Suprapubic skin (tissue), 4 donors: ENCODE measurements at places on chromosomes 5 and 9.

DNA sequence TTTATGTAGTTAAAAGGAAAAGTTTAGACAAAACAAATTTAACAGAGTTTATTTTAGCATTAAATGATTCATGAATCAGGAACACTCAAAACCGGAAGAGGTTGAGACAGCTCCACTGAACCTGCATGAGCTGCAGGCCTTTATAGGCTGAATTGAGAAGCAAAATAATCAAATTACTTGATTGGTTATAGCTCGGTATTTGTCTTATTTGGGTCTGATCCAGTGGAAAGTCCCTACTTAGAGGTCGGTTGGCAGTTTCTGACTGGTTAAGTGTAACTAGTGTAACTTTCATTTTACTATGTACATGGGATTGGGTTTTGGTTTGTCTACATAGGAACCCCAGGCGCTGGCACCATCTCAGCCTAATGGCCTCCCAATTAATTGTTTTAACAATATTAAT is 74.1 kb upstream of the PIK3R1 start:
- DNase-seq, result no peak

GRCh38 chr5:82406205-82406773 is 128.1 kb upstream of the RPS23 start:
- DNase-seq, result no peak

- DNase-seq, result no peak
Observed at GRCh38 chr9:6584881-6585597, 60.5 kb downstream of the GLDC start.

GRCh38 chr9:112371060-112371459 is 8.8 kb upstream of the HSDL2 start:
- no peak for DNase-seq

- no peak for DNase-seq
Observed at GRCh38 chr9:88722753-88723152, 187.8 kb downstream of the NXNL2 start.
